ENCODE measurements at places on chromosomes 5 and 9. TPM values are rescaled to one million over a fixed set of nuclear protein-coding genes. Genes with fewer than 3 reads are reported as not detected.

The ARL14EPL gene
- 0.19 TPM for total RNA-seq

The SLC6A19 gene
- total RNA-seq = not detected

The CTXN3 gene
- not detected for total RNA-seq

The MLANA gene
- not detected for total RNA-seq

The BTNL3 gene
- not detected for total RNA-seq

The CEL gene
- total RNA-seq = 0.74 TPM

The MAP1B gene
- total RNA-seq = 41.8 TPM

The SLC35D2 gene
- total RNA-seq = 18.2 TPM

The LIFR gene
- total RNA-seq = 6.5 TPM

The AIF1L gene
- total RNA-seq = 1.1 TPM

The PRSS3 gene
- 15.2 TPM for total RNA-seq
